ENCODE measurements at places on chromosomes 12 and 14. TPM values are rescaled to one million over a fixed set of nuclear protein-coding genes. Genes with fewer than 3 reads are reported as not detected.

SCN8A gene
- 0.73 TPM for total RNA-seq

DPPA3 gene
- not detected for total RNA-seq

PROX2 gene
- total RNA-seq, result 0.71 TPM

AQP6 gene
- not detected for total RNA-seq

LALBA gene
- not detected for total RNA-seq

GTF2H3 gene
- total RNA-seq, result 38.3 TPM

TSPAN8 gene
- total RNA-seq, result not detected

GPD1 gene
- total RNA-seq, result not detected

ISCA2 gene
- total RNA-seq, result 20.3 TPM

DNA sequence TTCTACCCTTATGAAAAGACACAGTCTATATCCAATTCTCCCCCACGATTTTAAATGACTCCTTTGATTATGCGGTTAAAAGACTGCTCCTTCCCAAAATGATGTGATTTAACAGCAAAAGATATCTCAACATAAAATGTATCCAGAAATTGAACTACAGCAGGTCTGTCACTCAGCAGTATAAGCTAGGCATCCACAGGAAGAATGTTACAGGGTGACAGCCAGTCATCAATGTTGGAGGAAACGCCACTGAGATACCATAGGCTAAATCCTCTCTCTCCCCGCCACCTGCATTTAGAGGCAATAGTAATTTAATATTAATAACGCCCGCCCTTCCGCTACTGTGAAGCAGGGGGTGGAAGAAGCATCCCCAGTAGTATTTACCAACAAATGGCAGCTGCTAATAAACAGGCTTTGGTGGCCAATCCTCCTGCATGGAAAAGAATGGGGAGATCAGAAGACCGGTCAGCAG, 613 bp downstream of the RECQL start:
- peak; percentile 3 for ATAC-seq

GRCh38 chr14:69042787-69043444, 63.8 kb upstream of the ACTN1 start:
- ATAC-seq, result no peak

- no peak for ATAC-seq
Observed at GRCh38 chr14:59091404-59091803, 97.1 kb upstream of the DAAM1 start.

DNA sequence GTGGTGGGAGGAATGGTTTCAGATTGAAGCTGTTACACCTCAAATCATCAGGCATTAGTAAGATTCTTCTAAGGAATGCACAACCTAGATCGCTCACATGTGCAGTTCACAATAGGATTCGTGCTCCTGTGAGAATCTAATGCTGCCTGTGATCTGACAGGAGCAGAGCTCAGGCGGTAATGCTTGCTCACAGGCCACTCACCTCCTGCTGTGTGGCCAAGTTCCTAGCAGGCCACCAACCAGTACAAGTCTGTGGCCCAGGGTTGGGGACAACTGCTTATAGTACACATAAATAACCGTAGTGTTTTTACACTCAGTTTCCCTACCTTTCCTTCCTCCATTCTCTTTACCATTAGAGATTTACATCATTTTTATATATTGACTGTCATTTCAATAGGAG, 121.4 kb downstream of the SLCO1B3 start:
- ATAC-seq, result no peak

DNA sequence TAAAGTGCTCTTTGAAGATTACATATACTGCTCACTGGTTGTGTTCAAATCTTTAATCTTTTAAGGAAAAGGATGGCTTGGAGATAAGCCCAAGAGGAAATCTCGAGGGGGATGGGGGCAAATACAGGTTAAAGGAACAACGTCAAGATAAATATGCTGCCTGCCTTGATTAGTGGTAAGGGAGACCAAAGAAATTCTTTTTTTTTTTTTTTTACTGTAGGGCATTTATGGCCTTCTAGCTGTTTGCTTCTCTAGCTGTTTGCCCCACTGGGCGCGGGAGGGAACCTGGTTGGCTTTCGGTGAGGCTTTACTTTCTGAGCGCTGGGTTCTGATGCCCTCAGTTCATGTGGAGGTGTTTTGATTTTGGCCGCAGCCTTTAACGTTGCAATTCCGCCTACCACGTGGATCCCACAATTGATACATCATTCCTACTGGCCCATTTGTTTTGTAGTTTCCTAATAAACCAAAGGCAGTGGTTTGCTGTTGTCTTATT, 5.7 kb downstream of the CCND2 start:
- no peak for ATAC-seq

- no peak for ATAC-seq
Observed at GRCh38 chr12:20411345-20411744, 43.0 kb downstream of the PDE3A start.

DNA sequence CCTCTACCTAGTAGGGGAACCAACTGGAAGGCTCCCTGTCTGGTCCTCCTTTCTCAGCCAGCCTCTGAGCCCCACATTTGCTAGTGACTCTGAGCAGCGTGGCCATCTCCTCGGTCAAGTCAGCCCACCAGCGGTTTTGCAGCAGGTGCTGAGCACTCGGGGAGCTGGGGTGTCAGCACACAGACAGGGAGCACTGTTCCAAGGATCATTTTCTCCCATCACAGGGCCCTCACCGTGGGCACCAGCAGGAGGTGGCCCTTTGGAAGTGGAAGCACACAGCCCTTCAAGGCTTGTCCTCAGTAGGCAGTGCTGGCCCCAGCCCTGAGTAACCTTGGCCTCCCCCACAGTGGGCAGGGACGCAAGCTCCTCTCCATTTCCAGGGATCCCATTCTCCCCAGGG, 24.1 kb upstream of the EML1 start:
- no peak for ATAC-seq

DNA sequence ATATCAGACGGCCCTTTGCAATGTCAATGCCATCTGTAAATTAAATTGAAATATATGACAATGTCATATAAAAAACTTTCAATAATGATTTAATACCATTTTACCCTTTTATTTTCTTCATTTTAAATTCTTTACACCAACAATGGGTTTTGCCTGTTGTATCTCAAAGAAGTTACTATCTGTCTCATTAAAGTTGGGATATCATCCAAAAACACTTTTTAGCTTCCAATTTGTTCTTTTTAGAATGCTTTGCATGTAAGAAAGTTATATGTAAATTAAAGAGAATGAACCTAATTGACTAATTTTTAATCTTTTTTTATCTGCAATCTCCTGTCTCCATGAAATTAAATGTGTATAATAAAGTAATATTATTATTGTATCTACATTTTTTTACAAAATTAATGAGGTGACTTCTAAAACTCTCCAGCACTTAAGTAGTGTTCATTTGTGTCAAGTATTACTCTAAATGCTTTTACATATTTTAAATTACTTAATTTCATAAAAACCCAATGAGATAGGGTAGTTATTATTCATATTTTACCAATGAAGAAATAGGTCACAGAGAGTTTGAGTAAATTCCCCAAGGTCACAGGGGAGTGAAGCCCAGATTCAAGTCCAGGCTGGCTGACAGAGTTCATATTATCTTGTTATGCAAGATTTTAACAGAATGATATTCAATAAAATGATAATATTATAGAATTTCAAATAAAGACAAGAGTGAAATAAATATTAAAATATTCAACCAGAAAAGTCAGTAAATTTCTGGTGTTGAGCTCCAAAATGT, 673.0 kb upstream of the FLRT2 start:
- ATAC-seq, result no peak

- ATAC-seq, result no peak
Observed at GRCh38 chr12:77697126-77697525, 133.6 kb upstream of the NAV3 start.

DNA sequence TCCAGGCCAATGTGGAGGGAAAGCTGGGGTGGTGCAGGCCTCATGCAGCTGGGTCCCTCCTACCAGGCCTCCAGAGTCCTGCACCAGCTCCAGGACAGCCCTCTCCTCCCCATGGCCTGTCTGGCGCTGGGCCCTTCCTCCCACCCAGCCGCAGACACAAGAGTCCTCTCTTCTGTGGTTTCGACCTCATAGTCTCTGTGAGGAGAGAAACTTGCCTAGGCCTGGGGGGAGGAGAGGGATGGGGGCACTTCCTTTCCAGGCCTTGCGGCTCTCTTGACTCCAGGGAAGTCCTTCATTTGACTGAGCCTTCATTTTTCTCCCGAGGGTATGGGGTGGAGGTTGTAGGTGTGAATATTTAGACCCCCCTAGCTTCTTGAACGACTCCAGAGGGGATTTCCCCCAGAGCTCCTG, 2.3 kb downstream of the MMP14 start:
- ATAC-seq, result no peak

DNA sequence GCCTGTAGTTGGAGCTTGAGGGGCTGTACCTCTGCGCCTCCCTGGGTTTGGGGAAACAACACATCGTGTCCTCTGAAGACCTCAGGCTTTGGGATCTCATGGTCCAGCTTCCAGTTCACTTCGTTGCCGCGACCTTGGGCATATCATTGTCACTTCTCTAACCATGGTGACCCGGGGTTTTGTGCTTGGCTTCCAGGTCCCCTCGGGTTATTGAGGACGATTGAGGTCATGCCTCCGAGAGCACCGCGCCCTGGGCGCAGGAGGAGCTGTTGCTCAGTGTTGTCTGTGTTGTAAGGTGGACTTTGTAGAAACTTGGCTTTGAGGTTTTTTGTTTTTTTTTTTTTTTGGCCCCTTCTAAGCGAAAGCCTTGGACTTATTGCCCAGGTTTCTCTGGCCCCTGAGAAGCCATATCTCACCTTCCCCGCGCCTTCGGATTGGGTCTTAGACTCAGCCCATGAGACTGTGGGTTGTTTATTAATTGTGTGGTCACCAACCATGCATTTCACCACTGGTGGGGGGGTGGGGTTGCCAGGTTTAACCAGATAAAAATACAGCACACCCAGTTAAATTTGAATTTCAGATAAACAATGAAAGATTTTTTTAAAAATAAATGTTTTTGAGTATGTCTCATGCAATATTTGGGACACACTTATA, 2.6 kb downstream of the BCL7A start:
- ATAC-seq, result no peak

GRCh38 chr12:90773491-90773890, 181.5 kb downstream of the CCER1 start:
- ATAC-seq, result no peak

- no peak for ATAC-seq
Observed at GRCh38 chr12:3726456-3726855, 26.5 kb downstream of the CRACR2A start.

- no peak for ATAC-seq
Observed at GRCh38 chr14:65335411-65335947, 77.1 kb upstream of the FUT8 start.

- no peak for ATAC-seq
Observed at GRCh38 chr12:132424811-132425210, 65.1 kb upstream of the FBRSL1 start.

GRCh38 chr12:89392391-89392790, 40.1 kb upstream of the DUSP6 start:
- no peak for ATAC-seq

DNA sequence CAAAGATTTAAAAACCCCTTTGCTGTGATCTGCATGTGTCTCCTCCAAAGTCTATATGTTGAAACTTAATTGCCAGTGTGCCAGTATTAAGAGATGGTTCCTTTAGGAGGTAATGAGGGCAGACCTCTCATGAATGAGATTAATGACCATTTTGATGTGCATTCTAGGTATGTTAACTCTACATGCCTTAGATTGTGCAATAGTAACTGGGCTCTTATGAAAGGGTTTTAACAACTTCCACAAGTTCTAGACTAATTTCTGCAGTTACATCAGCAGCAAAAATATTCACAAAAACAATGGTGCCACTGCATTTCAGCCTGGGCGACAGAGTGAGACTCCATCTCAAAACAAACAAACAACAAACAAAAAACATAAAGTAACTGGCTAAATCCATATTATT, 3.8 kb upstream of the TAS2R10 start:
- ATAC-seq, result no peak

GRCh38 chr14:20093442-20093841, 17.1 kb upstream of the OR4K17 start:
- ATAC-seq, result no peak

DNA sequence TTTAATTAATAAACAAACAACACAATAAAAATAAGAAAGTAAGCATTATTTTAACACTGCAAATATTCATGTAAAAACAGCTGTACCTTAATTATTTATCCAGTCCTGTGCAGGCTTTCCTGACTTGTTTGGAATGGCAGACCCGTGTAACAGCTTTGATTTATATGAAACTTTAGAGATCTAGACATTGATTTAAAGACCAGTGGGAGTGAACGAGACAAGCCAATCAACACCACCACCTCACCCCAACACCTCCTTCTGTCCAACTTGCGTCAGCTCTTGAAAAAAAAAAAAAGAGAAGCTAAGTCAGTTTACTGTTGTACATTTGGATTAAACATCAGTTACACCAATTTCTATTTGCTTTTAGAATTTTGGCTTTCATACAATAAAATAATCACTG, 22.3 kb downstream of the SLC38A4 start:
- ATAC-seq, result no peak

DNA sequence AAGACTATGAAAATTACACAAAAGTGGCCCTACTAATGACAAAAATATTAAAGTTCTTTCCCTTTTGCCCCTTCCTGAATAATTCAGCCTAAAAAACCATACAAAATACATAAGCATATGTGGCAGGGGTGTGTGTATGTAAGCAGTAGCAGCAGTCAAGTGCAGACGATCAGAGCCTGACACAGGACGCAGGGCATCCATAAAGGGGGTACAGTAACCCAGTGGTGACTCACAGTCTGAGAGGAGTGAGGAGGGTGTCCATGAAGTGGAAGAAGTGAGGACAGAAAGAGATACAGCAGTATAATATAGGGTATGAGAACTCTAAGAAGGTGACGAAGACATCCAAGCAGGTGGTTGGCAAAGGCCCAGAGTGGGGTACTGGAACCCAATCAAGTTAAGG, 56.7 kb downstream of the RALGAPA1 start:
- ATAC-seq, result no peak

DNA sequence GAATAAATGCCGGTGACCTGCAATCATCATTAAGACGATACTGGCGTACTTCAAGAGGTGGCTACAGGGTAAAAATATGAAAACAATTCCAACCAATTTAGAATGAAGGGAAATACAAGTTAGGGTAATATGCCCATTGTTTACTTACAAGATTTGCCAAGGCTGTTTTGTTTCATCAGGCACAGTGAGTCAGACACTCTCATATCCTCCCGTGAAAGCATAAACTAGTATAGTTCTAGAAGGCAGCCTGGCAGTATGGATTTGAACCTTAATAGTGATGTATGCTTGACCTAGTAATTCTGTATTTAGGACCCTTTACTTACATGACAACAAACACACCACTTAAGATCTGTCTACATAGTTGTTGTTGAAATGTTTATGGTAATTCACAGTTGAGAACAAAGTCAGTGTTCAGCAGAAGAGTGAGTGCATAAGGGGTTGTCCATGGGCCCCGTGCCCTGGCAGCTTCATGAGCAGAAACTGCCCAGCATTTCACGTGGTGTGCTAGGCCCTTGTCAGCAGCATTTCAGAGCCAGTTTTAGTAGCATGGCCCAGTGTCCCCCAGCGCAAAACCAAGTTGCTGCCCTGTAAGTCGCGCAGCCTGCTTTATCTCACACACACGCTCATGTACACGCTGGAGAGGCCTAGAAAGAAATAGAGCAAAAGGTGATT, 80.8 kb downstream of the EP400 start:
- ATAC-seq, result no peak
